Activated CD4-positive, alpha-beta memory T cell treated with anti-CD3 and anti-CD28 coated beads for 36 hours (primary cell): ENCODE measurements at places on chromosomes 2 and 18. TPM values are rescaled to one million over a fixed set of nuclear protein-coding genes. Genes with fewer than 3 reads are reported as not detected.

The SNX17 gene
- 91.2 TPM for total RNA-seq

The FAM124B gene
- total RNA-seq, result 0.40 TPM

The FASTKD2 gene
- 31.3 TPM for total RNA-seq

The ZNF142 gene
- total RNA-seq, result 33.7 TPM

The DCDC2C gene
- total RNA-seq, result not detected

The KIF3C gene
- 5.3 TPM for total RNA-seq

The GALNT13 gene
- total RNA-seq, result not detected

DNA sequence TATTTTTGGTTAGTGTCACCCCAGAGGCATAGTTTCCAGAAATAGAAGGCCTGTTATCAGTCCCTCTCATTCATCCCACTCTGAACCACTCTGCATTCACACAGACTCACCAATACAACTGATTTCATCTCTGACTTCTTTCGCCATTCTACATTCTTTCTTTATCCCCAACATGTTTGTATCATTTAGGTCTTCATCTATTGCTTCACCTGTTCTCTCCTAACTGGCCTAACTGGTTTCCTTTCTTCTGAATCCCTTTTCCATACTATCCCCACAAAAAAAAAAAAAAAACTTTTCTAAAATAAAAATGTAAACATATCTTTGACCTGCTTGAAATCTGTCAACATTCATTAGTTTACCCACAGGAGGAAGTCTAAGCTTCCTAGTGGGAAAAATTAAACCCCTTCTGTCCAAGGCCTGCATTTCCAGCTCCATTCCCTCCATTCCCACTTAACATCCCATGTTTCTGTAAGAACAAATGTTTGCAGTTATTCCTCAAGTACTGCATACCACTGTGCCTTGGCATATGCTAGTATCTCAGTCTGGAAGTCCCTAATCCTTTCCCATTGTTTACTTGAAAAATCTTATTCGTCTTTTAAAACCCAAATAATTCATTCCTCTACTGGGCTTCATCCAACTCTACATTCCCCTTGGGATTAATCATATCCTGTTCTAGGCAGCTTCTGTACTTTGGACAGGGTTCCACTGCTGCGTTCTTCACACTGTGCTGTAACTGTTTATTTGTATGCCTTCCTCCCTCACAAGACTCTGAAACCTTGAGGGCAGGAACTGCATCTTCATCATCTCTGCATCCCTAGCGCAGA, 68.5 kb downstream of the FIGN start:
- no peak overlapping the region for H3K4me3 ChIP-seq
- no peak overlapping the region for H3K27ac ChIP-seq
- no peaks in the 10 kb centered on the region for H3K4me1 ChIP-seq
- DNase-seq, result no peak
- H3K27me3 ChIP-seq, result no peaks in the 10 kb centered on the region
- H3K36me3 ChIP-seq, result no peaks in the 10 kb centered on the region

DNA sequence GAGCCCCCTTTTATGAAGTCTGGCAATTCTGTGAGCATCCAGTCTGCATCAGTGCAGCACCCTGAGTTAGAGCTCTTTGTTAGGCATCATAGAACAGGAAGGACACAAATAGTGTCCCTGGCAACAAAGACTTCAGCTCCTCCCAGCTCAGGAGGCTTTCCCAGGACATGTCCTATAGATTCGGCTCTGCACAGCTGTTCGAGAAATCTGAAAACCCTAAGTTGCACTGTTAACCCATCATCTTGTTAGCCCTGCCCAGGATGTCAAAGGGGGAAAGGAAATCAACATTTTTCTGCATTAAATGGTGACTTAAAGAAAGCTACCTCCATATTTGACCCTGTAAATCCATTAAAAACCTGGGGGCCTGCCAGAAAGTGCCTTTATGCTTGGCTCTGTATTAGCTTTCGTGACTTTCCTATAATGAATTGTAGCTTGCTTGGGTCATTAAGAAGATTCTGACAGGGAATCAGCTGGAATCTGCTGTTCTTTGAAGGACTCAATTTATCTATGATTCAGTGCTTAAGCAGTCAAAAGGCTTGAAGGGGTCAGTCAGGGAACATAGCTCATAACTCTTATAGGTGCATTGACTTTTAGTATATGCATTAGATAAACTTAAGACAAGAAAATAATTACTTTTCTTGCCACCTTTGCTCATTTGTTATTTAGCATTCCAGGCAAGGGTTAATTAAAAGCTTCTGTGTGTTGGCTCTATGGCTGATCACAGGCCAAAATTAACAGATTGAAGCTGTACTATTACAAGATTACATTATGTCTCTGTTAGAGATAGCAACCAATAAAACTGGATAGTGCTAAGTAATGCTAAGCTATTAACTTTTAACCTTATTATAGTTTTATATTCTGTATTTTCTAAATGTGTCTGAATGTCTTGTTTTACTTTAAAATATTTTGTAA, 20.6 kb downstream of the ERMN start:
- no peak for DNase-seq
- no peak overlapping the region for H3K27ac ChIP-seq
- peaks cover 19% of the 10 kb centered on the region for H3K4me1 ChIP-seq
- H3K36me3 ChIP-seq, result no peaks in the 10 kb centered on the region
- H3K27me3 ChIP-seq, result peaks cover 7% of the 10 kb centered on the region

GRCh38 chr2:40161986-40162385, 289.9 kb downstream of the SLC8A1 start:
- H3K4me3 ChIP-seq, result no peak overlapping the region
- DNase-seq, result no peak
- H3K27me3 ChIP-seq, result no peaks in the 10 kb centered on the region
- H3K27ac ChIP-seq, result no peak overlapping the region

GRCh38 chr2:101882769-101883307, 108.9 kb upstream of the IL1R2 start:
- peaks cover 35% of the 10 kb centered on the region for H3K36me3 ChIP-seq
- no peak overlapping the region for H3K4me3 ChIP-seq
- no peak overlapping the region for H3K27ac ChIP-seq
- no peak for DNase-seq
- H3K27me3 ChIP-seq, result no peaks in the 10 kb centered on the region

DNA sequence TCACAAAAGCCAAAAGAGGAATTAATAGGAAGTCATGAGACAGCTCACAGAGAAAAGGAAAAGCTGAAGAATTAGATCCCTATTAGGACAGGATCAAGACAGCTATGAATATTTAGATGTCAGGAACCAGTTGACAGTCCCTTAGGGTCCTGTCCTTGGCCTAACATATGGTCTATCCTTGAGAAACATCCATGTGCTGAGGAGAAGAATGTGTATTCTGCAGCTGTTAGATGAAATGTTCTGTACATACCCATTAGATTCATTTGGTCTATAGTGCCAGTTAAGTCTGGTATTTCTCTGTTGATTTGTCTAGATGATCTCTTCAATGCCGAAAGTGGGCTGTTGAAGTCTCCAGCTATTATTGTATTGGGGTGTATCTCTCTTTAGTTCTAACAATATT, 37.6 kb upstream of the SLC40A1 start:
- H3K27ac ChIP-seq, result no peak overlapping the region
- no peak overlapping the region for H3K4me3 ChIP-seq

- H3K4me3 ChIP-seq, result no peak overlapping the region
- H3K27me3 ChIP-seq, result peaks cover 70% of the 10 kb centered on the region
- no peak for DNase-seq
- no peaks in the 10 kb centered on the region for H3K36me3 ChIP-seq
- H3K4me1 ChIP-seq, result peaks cover 9% of the 10 kb centered on the region
Measured at GRCh38 chr2:38097988-38098385, 22.0 kb upstream of the CYP1B1 start.

DNA sequence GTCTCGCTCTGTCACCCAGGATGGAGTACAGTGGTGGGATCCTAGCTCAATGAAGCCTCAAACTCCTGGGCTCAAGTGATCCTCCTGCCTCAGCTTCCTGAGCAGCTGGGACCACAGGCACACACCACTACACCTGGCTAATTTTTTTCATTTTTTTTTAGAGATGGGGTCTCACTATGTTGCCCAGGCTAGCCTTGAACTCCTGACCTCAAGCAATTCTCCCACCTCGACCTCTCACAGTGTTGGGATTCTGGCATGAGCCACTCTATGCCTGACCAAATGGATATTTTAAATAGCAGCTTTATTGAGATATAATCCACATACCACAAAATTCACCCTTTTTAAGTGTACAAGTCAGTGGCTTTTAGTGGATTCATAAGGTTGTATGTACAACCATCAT, 11.1 kb downstream of the RNF149 start:
- no peak overlapping the region for H3K4me3 ChIP-seq
- H3K27ac ChIP-seq, result no peak overlapping the region
- H3K27me3 ChIP-seq, result no peaks in the 10 kb centered on the region
- H3K36me3 ChIP-seq, result peaks cover 29% of the 10 kb centered on the region

DNA sequence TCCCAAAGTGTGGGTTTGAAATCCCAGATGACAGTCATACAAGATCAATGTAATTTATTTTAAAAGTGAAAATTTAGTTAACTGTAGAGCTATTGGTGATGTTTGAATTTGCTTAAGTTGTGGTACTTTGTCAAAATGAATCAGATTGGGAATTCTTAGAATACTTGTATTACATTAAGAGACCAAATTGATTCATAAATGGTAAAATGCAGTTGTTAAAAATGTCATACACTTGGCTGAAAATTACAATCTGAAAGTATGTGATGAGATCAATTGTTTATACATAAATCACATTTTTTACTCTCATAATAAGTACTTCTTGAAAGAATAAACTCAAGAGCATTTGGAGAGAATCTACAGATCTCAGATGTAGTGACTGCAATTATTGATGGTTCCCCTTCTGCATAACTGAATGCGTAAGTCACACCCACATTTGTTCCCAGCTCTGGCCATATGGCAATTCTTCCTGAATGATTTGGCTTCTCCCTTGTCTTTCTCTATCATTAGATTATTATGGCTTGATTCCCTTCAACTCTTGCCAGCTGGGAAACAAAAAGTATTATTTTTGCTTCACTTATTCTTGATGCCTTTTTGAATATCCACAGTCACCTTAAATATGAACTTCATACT, 558.5 kb downstream of the CPS1 start:
- no peaks in the 10 kb centered on the region for H3K4me1 ChIP-seq
- no peak for DNase-seq
- no peak overlapping the region for H3K27ac ChIP-seq
- no peak overlapping the region for H3K4me3 ChIP-seq

- H3K36me3 ChIP-seq, result no peaks in the 10 kb centered on the region
- H3K27ac ChIP-seq, result no peak overlapping the region
- peaks cover 3% of the 10 kb centered on the region for H3K4me1 ChIP-seq
Measured at GRCh38 chr2:45683292-45683691, 31.8 kb downstream of the PRKCE start.

DNA sequence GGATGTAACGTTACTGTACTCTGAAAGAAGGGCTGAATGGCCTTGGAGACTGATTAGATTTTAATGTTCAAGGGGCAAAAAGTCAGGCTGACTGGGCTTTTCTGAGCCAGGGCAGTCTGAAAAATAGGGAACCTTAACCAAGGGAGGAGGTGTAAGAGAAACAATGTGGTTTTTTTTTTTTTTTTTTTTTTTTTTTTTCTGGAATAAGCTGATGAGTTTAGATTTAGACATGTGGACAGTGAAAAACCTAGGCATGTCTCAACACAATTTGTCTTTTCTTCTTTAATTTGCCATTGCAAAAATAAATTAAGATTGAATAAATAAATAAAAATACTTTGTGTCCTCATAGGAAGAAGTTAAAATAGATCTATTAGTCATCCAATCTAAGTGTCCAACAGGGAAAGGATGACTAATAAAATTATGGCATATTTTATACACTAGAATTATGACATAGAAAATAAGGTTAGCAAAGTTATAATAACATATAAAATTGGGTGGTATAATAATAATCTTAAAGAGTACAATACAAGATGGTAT, 237.6 kb upstream of the TRIB2 start:
- peaks cover 3% of the 10 kb centered on the region for H3K4me1 ChIP-seq
- H3K4me3 ChIP-seq, result no peak overlapping the region
- H3K36me3 ChIP-seq, result no peaks in the 10 kb centered on the region
- DNase-seq, result no peak

DNA sequence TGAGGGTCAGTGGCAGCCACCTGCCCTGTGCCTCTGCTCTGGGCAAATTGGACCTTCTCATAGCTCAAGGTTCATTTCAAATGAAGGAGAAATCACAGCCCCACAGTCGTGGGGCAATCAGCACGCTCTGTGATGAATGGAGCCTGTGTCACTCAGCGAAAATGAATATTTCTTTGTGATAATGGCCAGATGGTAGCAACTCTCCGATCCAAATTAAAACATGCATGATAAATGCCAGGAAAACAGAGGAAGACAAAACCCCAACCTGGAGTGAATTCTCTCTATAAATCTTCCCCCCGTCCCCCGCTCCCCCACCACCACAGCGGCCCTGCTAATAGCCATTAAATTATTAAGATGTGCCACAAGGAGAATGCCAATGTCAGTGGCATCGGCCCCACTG, 258.4 kb downstream of the CELF4 start:
- H3K4me3 ChIP-seq, result no peak overlapping the region
- H3K36me3 ChIP-seq, result no peaks in the 10 kb centered on the region
- H3K27ac ChIP-seq, result no peak overlapping the region
- no peaks in the 10 kb centered on the region for H3K27me3 ChIP-seq

DNA sequence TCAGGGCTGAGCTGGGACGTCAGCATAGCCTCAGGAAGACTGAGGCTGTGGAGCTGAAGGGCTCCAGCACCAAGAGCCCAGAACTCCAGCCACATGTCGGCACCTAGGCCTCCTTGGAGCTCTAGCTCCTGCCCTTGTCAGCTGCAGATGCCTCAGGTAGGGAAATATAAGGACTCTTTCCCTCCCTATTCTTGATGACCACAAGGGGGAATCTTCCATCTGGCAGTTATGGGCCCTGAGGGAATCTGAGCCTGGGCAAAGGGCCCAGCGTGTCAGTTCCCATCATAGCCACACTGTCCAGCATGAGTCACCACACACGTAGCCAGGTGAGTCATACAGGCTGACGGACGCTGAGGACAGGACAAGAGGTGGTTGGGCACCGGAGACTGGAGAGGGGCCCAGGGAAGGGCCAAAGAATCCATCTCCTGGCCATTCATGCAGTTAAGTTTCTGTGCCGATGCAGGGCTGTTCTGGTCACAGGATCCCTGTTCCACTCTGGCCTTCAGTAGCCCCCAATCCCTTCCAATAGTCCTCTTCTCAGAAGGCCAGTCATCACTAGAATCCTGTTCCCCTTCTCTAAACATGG, 1.8 kb downstream of the MPV17 start:
- no peaks in the 10 kb centered on the region for H3K27me3 ChIP-seq
- peaks cover 4% of the 10 kb centered on the region for H3K36me3 ChIP-seq
- no peak overlapping the region for H3K27ac ChIP-seq
- H3K4me3 ChIP-seq, result no peak overlapping the region
- no peak for DNase-seq
- H3K4me1 ChIP-seq, result peaks cover 18% of the 10 kb centered on the region

- no peaks in the 10 kb centered on the region for H3K4me1 ChIP-seq
- H3K27ac ChIP-seq, result no peak overlapping the region
- H3K4me3 ChIP-seq, result no peak overlapping the region
- H3K36me3 ChIP-seq, result no peaks in the 10 kb centered on the region
- no peaks in the 10 kb centered on the region for H3K27me3 ChIP-seq
- DNase-seq, result no peak
Measured at GRCh38 chr18:52069201-52069600, 270.8 kb upstream of the DCC start.

GRCh38 chr2:120313695-120314615, 32.0 kb upstream of the INHBB start:
- no peak for DNase-seq
- H3K4me1 ChIP-seq, result peaks cover 22% of the 10 kb centered on the region
- H3K36me3 ChIP-seq, result no peaks in the 10 kb centered on the region
- no peaks in the 10 kb centered on the region for H3K27me3 ChIP-seq
- no peak overlapping the region for H3K27ac ChIP-seq

- H3K27me3 ChIP-seq, result no peaks in the 10 kb centered on the region
- H3K27ac ChIP-seq, result no peak overlapping the region
- no peak overlapping the region for H3K4me3 ChIP-seq
- no peak for DNase-seq
- H3K4me1 ChIP-seq, result no peaks in the 10 kb centered on the region
Measured at GRCh38 chr2:241252778-241253475, 62.5 kb downstream of the HDLBP start.
